ENCODE measurements at places on chromosomes 3 and 15.
A peak's percentile ranks its signal among the peaks of the same experiment; 100 is the strongest.

DNA sequence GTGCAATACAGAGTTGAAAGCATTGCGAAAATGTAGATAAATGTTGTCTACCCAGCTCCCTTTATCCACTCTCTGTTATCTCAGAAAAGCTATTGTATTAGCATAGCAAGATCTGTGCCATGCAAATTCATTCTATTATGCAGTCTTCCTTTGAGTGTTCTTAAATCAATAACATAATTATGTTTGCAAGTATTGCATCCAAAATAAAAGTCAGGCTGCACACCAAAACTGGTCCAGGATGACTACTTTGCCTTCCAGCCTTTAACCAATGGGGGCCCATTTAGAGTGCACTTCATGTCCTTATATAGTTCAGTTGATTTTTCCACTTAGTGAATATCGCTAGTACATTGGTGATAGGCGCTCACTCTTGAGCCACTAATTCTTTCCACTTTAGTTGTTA, 107.4 kb upstream of the MLF1 start:
- DNase-seq: no peak

DNA sequence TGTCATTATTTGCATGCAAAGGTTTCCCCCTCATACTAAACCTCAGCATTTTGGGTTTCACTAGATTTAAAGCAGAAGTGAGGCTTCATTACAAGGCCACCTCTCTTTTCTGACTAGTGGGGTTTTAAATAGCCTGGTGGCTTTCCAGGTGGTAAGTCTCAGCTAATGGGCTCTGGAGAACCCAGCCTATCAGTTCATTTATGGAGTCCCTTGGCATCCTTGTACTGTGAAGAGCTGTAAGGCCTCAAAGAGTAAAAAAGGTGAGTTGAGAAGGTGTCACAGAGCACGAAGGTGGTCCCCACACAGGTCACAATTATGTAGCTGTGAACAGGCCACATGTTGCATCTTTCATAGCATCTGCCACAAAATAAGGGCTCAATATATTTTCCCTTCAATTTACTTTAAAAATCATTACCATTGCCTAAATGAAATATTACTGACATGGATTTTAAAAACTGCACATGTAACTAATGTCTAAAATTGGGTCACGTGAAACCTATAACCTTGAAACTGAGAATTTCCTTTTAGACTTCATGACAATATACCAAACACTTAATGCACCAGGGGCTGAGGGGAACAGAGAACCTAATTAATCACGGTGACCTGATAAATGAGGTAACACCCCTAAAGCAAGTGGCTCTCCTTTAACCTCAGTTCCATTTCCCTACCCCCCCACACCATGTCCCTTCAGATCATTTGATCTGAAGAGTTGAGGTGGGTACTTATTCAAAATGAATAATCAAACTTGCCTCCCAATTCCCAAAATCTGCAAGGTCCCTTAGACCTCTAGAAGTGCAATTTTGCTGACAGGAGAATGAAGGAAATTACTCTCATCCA, 1.3 kb downstream of the NGLY1 start:
- DNase-seq: no peak

GRCh38 chr15:75107908-75108838, 84.8 kb downstream of the PPCDC start:
- peak; percentile 63 for DNase-seq

DNA sequence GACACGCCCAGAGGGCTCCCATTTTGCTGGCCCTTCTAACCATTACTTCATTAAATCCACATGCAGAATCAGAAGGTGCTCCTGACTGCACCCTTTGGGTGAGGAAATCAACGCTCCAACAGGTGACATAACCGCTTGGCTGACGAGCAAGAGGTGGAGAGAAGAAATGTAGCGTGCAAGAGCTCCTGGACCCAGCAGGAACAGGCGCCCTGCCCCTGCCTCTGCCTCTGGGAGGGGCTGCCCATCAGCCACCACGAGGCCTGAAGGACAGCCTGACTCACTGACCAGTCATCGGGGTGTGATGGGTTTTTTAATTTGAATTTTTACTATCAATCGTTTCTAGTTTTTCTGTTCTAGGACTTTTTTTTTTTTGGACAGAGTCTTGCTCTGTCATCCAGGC, 218.2 kb downstream of the ADAMTS17 start:
- no peak for DNase-seq

GRCh38 chr3:174945951-174946350, 86.8 kb downstream of the NAALADL2 start:
- DNase-seq: no peak

DNA sequence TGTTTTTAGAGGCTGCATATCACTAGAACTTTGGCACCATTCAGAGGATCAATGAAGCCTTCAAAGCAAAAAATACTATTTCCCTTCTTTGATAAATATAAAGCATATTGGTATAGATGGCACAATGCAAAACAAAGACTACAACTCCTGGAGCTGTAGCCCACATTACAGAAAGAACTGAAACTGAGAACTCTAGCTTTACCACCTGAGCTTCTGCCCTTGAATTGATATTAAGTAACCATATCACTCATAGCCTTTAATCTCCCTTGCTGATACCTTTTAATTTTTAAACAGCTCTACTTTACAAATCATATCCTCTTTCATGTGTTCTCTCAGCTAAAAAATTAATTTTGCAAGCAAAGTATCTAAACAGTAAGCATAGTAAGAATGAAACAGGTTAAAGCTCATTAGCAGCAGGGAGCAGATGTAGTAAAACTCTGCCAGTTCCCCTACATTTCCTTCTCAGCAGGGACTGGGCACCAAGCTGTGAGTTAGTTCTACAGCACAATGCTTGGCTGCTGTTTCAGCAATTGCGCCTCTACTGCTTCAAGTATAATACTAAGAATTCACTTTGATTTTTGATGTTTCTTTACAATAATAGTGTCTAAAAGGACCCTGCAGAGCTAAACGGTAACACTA, 97.9 kb upstream of the NANOGP8 start:
- DNase-seq: no peak

GRCh38 chr15:40590667-40591050, 3.4 kb upstream of the KNL1 start:
- DNase-seq: no peak

GRCh38 chr3:9253327-9253726, 3.9 kb upstream of the SRGAP3 start:
- no peak for DNase-seq

- no peak for DNase-seq
Measured at GRCh38 chr3:77590191-77590590, 550.3 kb downstream of the ROBO2 start.

Data from activated gamma-delta T cell treated with anti-CD3 and anti-CD28 coated beads, Interleukin-2, amount 50 U/mL, for 16 hours (primary cell).